Activated CD4-positive, alpha-beta T cell treated with anti-CD3 and anti-CD28 coated beads, Interleukin-2, amount 10 ng/mL, durations not matched to agents 7 days and 5 days (primary cell): ENCODE measurements at places on chromosomes 2 and 18.

DNA sequence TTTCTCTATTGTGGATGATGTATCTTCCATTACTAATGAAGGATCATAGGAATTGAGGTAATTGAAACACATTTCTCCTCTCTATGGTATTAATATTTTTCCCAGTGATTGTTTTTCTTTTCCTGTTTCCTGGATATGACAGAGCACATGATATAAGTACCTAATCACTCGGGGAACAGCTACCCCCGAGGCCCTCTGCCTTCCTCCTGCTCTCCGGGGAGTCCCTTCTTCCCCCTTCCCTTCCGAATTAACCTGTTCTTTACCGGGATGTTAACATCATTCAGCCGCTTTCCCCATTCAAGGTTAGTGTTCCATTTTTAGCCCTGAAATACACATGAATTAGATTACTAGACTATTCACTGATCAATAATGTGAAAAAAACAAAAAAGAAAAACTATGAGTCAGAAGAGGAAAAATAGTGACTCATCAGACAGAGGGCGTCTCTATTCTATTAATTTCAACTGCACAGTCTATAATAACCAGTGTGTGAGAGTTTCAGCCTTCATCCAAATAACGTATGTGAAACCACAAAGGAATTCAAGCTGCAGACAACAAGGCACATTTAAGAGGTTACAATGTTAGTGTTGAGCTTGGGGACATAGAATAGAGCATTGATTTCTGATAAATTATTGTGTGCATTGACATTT lies 450.8 kb downstream of the DLGAP1 start:
- no peak for DNase-seq

GRCh38 chr2:219087361-219087760 lies 26.6 kb upstream of the IHH start:
- no peak for DNase-seq

- no peak for DNase-seq
These were observed 891.6 kb upstream of the CRIM1 start for GRCh38 chr2:35463805-35464596.

GRCh38 chr18:12765126-12765525 lies 62.3 kb downstream of the PSMG2 start:
- DNase-seq, result no peak

- DNase-seq, result peak; percentile 62
These were observed 118.6 kb downstream of the ANKRD44 start for GRCh38 chr2:197191940-197192322.

DNA sequence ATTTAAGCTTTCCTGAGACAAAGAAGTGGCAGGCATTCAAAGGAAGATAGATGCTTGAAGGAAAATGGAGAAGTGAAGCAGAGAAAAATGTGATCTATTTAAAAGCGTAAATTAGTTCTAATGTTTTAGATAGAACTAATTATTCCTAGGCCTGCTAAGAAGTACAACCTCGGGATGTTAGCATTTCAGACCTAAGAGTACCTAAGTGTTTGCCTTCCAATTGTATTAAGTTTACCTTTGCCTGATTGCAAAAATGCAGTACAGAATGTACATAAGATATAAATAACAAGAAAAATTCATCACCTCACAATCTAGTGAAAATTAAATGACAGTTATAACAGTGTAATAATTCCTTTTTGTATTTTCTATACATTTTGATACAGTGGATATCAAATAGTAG lies 71.1 kb upstream of the HNMT start:
- DNase-seq, result no peak

- DNase-seq, result no peak
These were observed at the start of gene COL5A2 for GRCh38 chr2:189179570-189179950. Gene COL5A2, minus strand, starts transcription at chr2:189179761. Its CDS starts 157 bp downstream, at chr2:189179604.

DNA sequence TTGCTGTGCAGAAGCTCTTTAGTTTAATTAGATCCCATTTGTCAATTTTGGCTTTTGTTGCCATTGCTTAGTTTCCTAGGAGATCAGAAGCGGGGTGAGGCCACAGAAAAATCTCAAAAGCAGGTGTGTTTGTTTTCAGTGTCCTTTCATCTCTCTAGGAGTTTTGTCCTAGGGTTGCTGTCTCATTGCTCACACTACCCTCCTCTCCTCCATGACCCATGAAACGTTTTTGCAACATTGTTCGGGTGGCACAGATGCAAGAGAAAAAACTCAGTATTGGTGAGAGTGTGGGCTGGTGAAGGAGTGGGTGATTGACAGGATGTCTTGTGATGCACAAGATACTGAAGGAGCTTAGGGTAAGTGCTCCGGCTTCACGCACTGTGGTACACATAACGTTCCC lies 103.6 kb downstream of the LYPD1 start:
- no peak for DNase-seq

- no peak for DNase-seq
These were observed 241.2 kb downstream of the ANAPC1 start for GRCh38 chr2:111642586-111643327.
